Stimulated activated CD8-positive, alpha-beta memory T cell treated with anti-CD3 and anti-CD28 coated beads, Interleukin-15, amount 100 ng/mL, for 48 hours (primary cell): ENCODE measurements at places on chromosomes 2 and 18.

DNA sequence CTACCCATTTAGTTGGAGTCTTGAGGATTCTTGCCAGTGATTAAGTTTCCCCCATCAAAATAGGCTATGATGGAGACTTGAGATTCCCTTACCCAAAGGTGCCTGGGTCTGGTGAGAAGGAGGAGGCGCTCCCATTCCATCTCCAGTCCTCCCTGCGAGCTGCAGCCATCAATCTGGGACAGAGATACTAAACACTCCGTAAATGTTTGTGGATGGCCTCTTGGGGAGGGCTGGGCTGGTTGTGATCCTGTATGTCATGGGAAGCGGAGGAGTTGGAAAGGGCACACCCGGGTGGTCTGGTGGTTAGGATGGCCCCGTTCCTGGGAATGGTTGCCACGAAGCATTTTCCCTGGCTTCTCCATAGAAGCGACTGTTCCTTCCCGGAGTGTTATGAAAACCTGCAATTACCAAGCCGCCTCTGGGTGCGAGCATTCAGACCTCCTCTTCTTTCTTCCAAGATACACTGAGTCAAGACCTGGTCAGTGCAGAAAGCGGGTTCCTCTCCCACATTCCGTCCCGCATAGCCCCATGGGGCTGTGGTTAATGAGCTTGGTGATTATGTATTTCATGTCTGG lies 196.9 kb downstream of the CTIF start:
- no peak for DNase-seq

GRCh38 chr2:211652327-211652726 lies 886.3 kb downstream of the ERBB4 start:
- no peak for DNase-seq

DNA sequence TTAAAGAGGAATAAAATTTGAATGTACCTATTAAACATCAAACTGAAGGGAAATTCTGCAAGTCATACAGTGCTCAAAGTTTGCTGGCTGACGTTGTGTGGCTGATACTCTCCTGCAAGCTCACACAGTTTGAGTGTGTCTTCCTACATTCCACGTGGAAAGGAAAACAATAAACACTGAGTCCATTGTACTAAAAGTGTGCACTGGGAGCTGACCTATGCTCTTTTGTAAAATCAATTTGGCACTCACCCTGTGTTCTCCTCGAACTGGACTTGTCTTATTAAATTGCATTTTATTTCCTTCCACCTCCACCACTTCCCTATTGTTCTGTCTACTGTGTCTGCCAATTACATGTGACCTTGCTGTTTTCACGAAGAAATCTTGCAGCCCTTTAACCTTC lies 458.0 kb downstream of the CPS1 start:
- DNase-seq: no peak

DNA sequence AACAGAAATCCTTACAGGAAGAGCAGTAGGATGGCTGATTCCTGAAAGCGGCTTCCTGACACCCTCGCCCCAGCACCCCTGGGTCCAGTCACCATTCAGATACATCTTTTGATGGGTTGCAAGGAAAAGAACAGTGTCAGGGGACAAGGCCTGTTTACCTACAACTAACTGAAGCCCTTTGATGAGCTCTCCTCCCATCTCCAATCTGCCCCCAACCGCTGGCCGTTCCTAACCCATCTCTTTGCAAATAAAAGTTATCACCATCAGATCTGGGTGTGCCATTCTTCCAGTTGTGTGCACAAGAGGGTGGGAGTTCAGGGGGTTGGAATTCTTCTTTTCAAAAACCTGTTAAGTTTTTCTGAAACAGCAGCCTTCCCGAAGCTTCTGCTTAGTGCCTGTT lies 48.9 kb downstream of the ARL4C start:
- DNase-seq: no peak

DNA sequence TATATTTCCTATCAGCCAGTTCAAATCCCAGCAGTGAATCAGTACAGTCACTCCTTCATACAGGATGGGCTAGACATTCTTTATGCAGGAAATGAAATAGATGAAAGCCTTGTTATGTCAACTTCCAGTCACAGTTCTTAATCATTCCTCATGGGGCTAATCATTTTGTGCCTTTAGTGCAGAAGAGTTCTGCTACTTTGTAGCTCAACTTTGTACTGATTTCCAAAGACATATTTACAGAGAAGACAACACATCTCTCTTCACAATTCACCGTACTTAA lies 593.9 kb upstream of the NETO1 start:
- no peak for DNase-seq

DNA sequence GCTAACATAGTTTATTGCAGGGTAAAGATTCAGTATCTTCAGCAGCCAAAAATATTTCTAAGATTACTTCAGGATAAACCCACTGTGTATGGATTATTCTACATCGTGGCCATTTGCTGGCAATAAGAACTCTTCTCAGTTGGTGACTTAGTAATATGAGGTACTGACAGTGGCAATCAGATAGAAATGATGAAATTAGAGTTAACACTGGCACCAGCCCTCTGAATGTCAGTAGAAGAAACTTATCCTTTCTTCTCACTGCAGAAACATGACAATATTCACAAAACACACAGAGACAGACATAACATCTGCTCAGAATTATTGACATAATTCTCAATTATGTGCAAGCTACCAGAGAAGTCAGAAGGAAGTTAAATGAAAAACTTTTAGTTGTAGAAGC lies 246.3 kb upstream of the COL3A1 start:
- DNase-seq: no peak

GRCh38 chr18:11986061-11986460 lies 4.8 kb downstream of the IMPA2 start:
- no peak for DNase-seq

DNA sequence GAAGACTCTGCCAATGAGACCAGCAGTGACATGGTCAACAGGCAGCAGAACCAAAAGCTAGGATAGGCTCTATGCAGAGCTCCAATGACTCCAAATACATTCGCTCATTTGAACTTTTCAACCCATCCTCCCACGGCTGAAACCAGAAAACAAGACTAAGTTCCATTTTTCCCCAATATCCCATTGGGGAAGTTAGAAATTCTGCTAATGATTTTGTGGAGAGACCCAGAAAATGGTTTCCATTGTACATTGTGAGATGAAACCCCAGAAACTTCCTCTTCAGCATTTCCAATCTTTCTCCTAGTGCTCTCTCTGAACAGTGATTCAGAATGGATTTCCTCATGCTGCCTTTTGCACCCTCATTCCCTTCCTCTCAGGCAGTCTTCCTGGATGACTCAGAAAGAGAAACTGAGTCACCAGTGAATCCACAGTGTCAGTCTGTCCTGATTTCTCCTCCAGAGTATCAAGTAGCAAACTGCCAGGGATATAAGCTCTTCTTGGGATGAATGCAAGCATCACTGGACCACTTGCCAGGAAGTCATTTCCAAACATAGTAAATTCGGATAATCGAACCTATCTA lies 467.7 kb upstream of the ID2 start:
- DNase-seq: no peak

- no peak for DNase-seq
Observed at GRCh38 chr2:134762508-134762907, 43.7 kb upstream of the TMEM163 start.

- DNase-seq: no peak
Observed at GRCh38 chr2:148658807-148659722, 14.5 kb downstream of the EPC2 start.

DNA sequence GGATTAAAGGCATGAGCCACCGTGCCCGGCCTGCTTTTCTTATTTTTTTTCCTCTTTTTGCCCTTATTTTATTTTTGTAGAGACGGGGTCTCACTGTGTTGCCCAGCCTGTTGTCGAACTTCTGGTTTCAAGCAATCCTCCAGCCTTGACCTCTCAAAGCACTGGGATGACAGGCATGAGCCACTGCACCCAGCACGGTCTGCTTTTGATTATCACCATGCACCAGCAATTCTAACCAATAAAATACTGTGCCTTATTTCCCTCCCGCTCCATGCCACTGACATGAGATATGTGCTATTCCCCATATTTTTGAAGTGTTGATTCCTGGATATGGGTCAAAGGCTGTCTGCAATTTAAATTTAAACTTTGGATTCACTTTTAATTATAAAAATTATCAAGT lies 42.9 kb downstream of the ACYP2 start:
- DNase-seq: no peak

DNA sequence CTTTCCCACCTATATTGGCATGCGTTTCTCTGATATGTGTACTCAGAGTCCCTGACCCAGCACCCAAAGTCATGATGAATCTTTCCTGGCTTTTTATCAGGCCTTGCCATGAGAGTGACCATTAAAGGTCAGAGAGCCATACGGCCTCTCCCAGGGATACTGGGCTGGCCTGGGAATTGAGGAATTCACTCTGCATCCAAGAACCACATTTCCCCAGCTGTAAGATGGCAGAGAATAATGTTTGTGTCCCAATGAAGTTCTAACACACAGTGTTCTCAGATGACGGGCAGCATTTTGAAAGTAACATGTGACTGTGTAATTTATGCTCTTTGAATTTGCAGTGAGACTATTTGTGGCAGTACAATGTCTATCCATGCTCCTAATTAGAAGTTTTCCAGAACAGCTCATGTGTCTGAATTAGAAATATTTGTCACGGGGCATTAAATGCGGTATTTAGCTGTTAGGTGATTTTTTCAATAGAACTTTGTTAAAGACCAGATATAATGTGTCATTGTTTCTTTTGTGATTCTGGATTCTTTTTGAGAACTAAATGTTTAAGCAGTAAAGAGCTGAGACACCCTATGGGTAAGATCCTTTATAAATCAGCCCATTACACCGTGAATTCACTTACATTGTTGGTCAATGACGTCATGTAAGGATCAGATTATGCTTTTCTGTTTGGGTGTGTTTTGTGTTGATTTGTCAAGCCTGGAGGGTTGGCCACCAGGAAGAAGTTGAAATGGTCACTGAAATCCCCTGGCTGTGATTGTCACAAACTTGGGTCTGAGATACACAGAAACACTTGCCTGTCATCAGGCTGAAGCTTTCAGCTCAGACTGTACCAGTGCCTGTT lies 7.3 kb upstream of the SLC3A1 start:
- no peak for DNase-seq

DNA sequence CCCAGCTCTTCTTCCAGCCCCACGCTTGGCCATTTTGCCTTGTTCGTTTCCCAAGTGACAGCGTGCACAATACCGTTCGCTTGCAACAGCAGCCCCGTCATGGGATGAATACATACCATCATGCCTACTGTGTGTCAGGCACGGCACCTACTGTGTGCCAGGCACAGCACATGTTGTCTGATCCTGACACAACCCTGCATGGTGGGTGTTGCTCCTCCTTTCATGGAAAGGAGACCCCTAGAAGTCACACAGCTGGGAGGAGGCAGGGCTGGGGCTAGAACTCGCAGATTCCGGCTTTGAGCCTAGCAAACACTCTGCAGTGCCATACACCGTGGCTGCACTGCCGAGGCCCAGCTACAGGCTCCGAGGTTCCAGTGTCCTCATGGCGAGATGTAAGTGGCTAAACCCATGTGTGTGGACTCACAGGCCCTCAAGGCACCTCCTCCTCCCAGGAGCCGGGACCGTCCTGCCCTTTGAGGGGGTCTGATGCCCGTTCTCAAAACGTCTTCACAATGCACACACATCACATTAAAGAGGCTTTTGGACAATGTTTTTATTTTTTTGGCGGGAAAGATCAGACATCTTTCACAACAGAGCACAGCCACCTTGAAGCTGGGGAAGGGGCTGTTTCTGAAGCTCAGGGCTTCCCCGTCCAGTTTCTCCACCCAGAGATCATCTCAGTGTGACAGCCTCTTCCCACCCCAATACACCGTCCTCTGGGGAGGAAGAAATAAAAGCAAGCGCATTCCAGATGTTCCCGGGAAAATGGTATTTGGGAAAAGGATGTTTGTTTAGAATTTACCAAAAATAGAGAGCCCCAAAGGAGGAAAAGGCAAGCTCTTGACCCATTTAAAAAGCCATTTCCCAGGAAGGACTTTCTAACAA lies 64.9 kb downstream of the HS1BP3 start:
- no peak for DNase-seq

GRCh38 chr2:230328155-230328458 lies 1.1 kb downstream of the SP140L start:
- no peak for DNase-seq

- DNase-seq: no peak
Observed at GRCh38 chr2:23508066-23508390, 123.0 kb downstream of the KLHL29 start.

GRCh38 chr2:236627193-236627592 lies 57.6 kb downstream of the ACKR3 start:
- DNase-seq: no peak

DNA sequence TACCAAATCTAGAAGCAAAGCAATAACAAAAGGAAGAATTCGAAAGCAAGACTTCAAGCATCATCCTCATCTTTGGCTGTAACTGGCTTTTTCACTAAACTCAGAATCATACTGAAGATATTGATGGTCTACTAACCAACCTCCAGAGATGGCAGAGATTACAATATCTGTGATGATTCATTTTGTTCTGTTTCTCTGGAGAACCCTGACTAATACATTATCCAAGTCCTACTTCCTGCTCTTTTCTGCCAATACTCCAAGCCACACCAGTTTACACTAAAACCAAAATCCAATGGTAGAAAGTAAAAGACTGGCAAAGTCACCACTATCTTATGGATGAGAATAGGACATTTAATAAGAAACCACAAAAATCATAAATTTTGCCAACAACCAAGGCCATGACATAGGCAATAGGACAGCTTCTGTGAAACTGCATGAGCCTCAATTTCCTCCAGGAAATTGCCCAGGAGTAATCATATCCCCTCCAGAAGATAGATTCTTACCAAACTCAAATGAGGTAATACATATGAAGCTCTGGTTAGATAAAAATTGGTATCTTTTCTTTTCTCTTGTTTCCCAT lies 159.8 kb downstream of the METTL4 start:
- DNase-seq: no peak

- DNase-seq: no peak
Observed at GRCh38 chr18:28408528-28408927, 231.6 kb upstream of the CDH2 start.

DNA sequence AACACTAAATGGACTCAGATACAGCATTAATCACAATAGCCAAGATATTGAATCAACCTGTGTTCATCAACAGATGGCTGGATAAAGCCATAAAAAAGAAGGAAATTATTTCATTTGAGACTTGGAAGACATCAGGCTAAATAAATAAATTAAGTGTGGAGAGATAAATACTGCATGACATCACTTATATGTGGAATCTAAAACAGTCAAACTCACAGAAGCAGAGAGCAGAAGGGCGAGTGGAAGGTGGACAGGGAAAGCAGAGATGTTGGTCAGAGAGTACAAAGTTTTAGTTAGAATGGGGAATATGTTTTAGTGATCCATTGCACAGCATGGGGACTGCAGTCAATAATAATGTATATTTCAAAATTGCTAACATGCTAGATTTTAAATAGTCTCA lies 207.2 kb downstream of the VAPA start:
- DNase-seq: no peak

GRCh38 chr18:71040161-71040560 lies 751.3 kb downstream of the SOCS6 start:
- no peak for DNase-seq

GRCh38 chr2:138658187-138658894 lies 121.8 kb downstream of the NXPH2 start:
- DNase-seq: no peak

- DNase-seq: no peak
Observed at GRCh38 chr2:188810586-188810985, 163.6 kb upstream of the COL3A1 start.
